ENCODE measurements at places on chromosomes 1 and 21. TPM values are rescaled to one million over a fixed set of nuclear protein-coding genes. Genes with fewer than 3 reads are reported as not detected.

The NOTCH2NLA gene
- total RNA-seq: 79.0 TPM

The MPL gene
- not detected for total RNA-seq

The PTGFR gene
- 0.26 TPM for total RNA-seq

The HUNK gene
- total RNA-seq: under 0.01 TPM

The SELENBP1 gene
- total RNA-seq: 7.0 TPM

The IVL gene
- total RNA-seq: 1.6 TPM

The CREG1 gene
- 78.2 TPM for total RNA-seq

The KCNN3 gene
- total RNA-seq: not detected

The RHD gene
- not detected for total RNA-seq

The ELF3 gene
- total RNA-seq: 66.1 TPM

The AMY2B gene
- 3.9 TPM for total RNA-seq

The PTAFR gene
- total RNA-seq: 10.9 TPM

The GPR25 gene
- total RNA-seq: not detected
